ENCODE measurements at places on chromosomes 5 and 9.

GRCh38 chr5:31692561-31693221 is 53.8 kb downstream of the PDZD2 start:
- DNase-seq: no peak

- DNase-seq: no peak
These were observed 7.7 kb upstream of the HAVCR2 start for GRCh38 chr5:157116483-157116954.

GRCh38 chr5:79236362-79236969 is 535 bp downstream of the JMY start:
- DNase-seq: peak; percentile 6

- no peak for DNase-seq
These were observed 1.2 kb upstream of the SIL1 start for GRCh38 chr5:139199321-139199720.

DNA sequence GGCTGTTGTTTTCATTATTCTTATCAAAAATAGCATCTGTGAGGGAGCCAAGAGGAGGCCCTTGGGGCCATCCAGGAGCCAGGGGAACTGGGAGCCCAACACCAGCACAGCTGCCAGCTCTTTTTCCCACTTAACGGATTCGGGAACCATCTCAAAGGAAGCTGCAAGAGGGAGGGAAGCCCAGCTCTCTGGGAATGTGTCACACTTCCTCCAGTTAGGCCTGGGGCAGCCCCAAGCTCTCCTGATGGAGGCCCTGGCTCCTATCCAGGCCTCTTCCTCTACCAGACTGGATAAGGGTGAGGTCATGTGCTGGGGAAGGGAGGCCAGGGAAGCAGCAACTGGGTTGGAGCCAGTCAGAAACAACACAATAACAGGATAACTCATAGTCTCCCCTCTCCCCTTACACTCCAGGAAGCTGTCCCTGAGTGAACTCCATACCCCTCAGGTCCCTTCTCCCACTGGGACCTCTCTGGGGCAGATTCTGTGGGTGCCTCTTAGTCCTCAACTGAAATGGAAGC is 12.7 kb downstream of the CSF2 start:
- DNase-seq: no peak

DNA sequence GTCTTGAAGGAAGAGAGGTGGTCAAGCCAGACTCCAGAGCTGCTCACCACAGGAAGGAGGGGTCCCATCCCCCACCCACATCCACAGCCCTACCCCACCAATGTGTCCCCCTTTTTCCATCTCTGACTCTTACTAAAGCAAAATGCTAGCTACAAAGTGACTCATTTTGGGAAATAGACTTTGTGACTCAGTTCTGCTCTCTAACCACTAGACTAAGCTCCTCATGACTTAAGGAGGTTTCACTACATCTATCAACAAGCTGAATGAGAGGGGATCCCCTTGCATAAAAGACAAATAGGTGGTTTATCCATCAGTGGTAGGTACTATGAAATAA is 35.1 kb upstream of the ADRB2 start:
- DNase-seq: no peak

GRCh38 chr9:35205340-35205739 is 43.5 kb downstream of the UNC13B start:
- no peak for DNase-seq

DNA sequence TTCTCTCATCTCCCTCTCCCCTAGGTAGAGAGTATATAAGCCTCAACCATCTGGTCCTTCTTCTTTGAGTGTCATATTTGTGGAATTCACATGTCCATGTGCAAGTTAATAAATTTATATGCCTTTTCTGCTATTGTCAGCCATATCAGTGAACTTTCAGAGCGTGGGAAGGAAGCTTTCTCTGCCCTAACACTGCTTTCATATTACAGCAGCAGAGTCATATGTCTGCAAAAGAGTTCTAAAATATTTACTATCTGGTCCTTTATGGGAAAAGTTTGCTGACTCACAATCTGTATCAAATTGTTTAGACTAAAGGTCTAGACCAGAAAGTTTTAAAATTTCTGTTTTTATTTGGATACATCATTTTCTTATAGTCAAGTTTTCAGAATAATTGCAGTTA is 669.0 kb downstream of the LRRC70 start:
- DNase-seq: no peak

DNA sequence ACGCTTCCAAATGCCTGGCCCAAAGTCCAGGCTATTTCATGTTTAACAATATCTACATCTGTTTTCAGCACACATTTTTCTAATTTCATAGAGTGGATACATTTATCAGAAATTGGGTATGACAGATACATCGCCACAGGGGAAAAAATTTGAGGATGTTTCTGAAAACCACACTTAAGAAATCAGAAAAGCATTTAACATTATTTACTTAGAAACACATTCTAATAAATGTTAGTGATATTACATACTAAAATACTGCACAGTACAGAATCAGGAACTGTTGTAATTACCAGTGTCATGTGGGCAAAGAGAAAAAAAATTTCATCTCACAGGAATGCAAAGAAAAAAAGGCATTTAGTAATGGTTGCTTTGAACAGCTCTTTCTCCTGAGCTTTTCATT is 310.5 kb upstream of the KIF2A start:
- no peak for DNase-seq

DNA sequence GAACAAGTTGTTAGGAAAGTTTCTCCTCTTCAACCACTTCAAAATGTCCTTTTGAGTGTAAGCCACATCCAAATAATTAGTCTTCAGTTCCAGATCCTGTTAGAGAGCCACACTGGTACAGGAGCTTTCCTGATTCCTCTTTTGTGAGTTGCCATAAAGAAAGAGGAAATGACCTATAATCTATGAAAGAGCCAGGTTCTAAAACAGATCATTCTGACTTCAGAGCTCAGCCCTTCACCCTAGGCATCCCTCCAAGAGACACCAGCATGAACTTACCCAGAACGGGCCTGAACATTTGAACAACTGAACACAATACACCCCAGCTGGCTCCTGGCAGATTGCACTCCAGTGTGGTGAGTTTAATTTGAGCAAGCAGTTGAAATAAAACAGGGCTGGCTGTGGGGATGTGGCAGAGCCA is 25.7 kb downstream of the SLC1A1 start:
- DNase-seq: no peak

GRCh38 chr5:73892806-73893205 is 266.8 kb downstream of the ARHGEF28 start:
- DNase-seq: no peak

GRCh38 chr5:41246376-41246775 is 33.0 kb upstream of the C6 start:
- DNase-seq: no peak

DNA sequence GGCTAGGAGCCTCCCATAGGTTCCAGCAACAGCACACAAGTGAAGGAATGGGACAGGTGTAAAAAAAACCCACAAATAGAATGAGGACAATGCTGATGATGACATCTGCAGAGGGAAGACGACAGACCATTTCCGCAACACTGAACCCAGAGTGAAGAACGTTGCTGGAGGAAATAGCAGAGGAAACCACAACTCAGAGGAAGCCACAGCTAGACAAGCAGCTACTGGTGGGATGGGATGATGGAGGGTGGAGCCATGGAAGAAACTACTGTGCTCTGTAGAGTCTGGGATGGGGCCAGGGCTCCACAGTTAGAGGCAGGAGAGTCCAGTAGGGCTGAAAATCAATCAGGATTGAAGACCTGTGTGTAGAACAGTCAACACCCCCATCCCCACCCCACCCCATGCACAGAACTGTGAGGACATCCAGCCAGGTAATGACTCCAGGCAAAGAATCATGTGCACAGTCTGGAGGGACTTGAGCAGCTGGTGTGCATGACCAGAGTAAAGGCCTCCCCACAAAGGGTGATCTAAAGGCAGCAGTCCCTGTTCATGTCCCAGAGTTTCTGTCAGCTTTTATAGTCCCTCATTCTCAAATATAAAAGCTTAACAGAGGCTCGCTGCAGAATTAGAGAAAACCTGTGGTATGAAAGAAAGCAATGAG is 65.2 kb upstream of the SPIN1 start:
- DNase-seq: peak; percentile 29

DNA sequence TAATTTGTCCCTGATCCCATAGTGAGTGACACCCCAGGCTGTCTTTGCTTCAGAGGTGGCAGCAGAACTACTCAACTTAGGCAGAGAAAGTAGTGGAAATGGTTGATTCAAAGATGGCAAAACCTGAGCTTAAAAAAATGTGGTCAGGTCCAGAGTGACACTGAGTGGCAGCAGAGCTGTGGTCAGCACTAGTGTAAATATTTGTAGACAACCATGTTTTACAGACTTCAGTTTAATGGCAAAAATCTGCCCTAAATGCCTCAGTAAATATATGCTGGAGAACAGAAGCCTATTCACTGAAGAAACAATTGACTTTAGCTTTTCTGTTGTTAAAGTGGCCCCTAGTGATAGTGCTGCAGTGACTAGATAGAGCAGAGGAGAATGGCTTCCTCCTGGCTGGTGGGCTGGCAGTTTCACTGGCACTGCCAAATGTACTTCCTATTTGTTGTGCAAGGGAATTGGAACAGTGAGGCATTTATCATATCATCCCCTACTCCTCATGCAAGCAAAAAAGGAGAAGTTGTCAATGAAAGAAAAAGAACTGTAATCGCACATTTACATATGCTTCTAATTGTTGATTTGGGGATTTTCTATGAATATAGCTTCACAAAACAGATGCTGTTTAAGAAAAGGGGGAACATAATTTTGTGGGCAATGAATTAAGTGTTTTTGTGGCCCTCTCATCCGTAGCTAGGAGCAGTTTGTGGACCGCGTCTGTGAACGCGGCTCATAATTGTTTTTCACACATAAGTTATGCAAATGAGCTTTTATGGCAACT is 12.0 kb downstream of the PBX3 start:
- DNase-seq: no peak

DNA sequence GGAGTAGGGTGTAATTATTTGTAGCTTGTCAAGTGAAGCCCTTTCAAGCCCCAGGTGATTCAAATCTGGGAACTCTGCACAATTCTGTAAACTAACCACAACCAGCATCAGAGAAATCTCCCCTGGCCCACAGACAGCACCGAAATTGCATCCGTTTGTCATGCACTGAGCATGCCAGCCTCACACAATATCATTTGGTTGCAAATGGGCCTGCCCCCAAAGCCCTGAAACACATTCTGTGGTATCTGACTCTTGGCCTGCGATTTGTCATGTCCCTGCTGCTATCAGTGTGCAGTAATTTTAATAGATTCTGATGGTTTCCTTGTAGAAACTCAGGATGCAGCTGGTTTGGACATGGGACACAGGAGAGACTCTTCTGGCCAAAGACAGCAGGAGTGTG is 35.3 kb downstream of the SNX24 start:
- DNase-seq: no peak

DNA sequence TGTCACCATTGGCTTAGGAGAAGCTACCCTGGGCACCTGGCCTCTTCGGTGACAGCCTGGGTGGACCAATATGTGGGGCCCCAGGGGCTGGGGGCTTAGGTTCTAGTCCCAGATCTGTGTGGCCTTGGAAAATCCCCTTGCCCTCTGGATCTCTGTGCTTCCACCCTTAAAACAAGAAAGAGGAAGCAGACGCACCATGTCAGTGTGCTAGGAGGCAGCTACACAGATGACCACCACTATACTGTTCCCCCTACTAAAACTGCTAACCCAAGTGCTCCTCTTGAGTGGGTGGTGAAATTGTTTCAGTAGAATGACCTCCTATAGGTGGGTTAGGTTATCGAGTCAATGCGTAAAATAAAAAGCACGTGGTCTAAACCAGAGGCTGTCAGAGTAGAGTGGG is 31.0 kb downstream of the AFAP1L1 start:
- no peak for DNase-seq

DNA sequence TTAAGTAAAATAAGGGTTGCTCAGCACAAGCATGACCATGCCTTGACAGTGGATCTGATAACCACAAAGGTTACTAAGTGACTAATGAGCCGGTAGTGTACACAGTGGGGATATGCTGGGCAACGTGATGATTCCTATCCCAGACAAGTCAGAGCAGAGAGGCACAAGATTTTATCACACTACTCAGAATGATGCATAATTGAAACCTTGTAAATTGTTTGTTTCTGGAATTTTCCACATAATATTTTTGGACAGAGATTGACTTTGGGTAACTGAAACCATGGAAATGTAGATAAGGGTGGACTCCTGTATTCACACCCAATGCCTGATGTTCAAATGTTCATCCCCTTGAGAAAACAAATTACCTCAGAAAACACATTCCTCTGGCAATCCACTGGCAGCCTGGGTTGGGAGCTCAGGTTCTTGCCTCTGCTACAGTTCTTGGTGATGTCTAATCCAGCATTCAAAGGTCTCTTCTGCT is 16.2 kb upstream of the ERAP1 start:
- DNase-seq: no peak

- no peak for DNase-seq
These were observed 31.1 kb upstream of the ANGPTL2 start for GRCh38 chr9:127153501-127153900.

Data from activated T-cell treated with anti-CD3 and anti-CD28 coated beads for 24 hours (primary cell).